Urothelium cell line (cell line): ENCODE measurements at places on chromosomes 2 and 18.

DNA sequence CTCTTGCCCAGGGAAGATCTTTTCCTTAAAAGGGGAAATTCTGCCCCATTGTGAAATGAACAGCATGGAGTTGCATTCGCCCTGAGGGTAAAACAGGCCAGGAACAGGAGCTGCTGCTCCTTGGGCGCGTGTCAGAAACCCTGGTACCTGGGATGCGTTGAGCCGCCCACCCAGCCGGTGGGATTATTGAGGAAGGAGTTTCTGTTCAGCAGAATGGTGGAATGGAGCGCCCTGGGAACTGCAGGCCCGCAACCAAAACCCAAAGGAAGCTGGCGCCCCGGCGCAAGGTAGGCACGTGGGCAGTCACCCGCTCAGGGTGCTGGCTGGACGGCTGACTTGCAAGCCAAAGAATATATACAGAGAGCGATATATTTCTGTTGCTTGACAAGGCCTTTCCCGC lies 73.5 kb downstream of the MTCL1 start:
- no peak for DNase-seq

DNA sequence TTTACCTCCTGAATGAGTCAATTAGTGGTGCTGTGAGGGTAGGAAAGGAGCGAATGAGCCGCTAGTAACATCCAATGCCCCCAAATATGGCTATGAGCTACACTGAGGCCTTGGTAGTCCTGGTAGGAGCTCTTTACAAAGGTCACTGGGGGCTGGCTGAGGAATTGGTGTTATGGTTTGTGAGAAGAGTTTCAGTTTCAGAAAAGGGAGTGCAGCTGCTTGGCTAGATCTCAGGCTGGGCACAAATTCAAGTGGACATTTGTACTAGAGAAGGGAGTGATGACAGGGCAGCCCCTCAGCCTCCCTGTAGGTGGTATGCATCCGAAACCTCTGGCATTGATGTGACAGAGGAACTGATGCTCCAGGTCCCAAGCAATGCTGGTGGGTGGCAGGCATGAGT lies 13.9 kb upstream of the PAIP2B start:
- no peak for DNase-seq

- no peak for DNase-seq
Measured at GRCh38 chr2:104504331-104505073, 349.4 kb upstream of the POU3F3 start.

DNA sequence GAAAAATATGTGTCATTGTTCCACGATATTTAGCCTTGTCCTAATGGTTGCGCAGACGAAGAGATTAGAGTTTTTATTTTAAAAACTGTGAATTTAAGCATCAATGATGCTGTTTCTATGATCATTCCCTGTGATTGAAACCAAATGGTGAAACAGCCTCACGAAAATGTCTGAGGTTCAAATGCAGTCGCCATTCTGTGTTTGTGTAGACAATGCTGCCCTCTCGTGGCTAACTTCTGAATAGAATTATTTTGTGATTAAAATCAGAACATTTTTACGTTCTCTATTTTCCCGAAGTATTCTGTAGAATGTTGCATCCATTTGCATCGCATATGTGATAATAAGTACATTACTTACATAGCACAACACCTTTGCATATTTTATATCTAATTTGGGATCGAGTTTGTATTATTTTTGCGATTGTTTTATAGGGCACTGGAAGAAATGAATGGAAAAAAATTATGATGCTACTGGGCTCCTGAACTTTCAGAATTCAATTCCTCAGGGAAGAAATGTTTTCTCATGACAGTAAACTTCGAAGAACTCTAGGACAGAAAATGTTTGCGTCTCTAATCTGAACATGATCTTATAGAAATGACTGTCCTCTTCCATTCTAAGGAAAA lies 54.8 kb upstream of the CREB1 start:
- peak; percentile 42 for DNase-seq
